D721Med (cell line): ENCODE measurements at places on chromosomes 3 and 15.

GRCh38 chr15:68333775-68334470 is 56.4 kb downstream of the FEM1B start:
- DNase-seq = no peak

DNA sequence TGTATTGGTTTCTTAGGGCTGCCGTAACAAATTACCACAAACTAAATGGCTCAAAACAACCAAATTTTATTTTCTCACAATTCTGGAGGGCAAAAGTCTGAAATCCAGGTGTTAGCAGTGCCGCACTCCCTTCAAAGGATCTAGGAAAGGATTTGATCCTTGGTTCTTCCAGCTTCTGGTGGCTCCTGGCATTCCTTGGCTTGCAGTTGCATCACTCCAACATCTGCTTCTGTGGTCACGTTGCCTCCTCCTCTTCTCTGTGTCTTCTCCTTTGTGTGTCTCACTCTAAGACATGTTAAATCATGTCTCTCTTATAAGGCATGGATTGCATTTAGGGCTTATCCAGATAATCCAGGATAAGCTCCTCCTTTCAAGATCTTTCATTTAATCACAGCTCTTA is 262.2 kb downstream of the MEX3B start:
- DNase-seq = peak; percentile 40

DNA sequence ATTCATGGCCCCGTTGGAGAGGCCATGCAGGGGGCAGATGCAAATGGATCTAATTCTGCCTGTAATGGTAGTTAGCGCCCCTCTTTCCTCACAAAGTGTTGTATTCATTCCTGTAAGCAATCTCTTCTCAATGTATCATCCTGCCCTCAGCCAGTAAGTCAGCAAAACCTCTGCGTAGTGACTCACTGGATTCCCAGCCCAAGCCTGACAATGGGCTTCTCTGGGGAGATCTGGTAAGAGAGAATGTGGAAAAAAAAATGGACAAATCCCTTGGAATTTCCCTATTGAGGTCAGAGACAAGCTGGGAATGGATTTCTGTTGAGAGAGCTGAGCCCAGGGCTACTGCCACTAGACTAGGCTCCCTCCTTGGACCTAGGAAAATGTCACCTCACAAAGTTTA is 25.4 kb downstream of the ADPGK start:
- DNase-seq = no peak

DNA sequence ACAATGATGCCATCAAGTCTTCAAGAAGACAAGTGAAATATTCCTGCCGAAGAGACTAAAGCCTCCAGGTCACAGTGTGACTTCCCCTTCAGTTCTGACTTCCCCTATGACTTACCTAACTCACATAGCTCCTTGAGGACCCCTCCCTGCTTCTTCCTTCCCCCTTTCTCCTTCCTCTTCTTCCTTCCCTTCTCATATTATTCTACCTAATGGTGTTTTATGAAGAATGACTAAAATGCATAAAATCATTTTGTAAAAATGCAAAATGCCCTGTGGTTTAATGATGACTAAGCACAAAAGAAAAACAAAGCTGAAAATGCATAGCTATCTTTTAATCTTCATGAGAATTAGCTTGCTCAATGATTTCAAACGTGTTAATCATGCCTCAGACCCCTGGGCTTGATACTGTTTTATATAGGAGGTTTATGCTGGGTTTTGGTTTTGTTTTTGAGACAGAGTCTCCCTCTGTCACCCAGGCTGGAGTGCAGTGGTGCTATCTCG is 26.1 kb upstream of the TM4SF4 start:
- DNase-seq = no peak

DNA sequence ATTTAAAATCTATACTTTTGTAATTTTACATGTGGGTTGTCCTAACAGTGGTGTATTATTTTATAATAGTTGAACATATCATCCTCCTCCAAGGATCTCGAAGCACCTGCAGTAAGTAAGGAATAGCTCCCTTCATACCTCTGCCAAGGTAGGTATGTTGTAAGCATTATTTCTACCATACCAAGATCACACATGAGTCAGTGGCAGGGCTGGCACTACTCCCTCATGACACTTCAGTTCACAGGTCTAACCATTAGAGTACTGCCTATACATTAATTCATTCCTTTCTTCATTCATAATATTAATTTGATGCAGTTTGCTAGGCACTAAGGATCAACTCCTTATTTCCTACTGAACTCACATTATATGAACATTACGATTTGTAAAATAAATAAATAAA is 11.9 kb upstream of the LEKR1 start:
- DNase-seq = no peak

GRCh38 chr3:115825046-115825445 is 201.7 kb downstream of the GAP43 start:
- no peak for DNase-seq

DNA sequence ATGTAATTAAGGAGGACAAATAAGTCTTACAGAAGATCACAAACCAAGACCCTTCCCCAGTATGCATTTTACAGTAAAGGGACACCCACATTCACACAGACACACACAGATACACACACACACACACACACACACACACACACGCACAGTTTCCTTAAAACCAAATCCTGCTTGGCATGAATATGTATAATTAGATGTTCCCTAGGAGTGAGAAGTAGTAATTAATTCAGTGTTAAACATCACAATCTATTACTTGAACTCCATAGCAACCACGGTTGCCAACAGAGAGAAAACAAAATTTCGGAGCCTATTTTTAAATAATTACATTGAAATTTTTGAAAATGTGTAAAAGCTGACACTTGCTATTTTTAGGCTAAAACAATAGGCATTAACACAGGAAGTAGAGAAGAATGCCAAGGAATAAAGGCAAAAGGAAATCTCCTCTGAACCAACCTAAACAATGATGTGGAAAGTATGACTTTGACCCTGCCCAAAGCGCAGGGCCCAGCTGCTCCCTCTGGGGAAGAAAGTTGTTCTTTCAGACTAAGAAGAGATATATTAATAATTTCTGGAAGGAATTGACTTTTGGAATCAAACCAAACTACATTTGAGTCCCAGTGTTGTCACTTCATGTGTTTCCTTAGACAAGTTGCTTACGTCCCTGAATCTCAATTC is 215.3 kb downstream of the CPNE4 start:
- DNase-seq = no peak

DNA sequence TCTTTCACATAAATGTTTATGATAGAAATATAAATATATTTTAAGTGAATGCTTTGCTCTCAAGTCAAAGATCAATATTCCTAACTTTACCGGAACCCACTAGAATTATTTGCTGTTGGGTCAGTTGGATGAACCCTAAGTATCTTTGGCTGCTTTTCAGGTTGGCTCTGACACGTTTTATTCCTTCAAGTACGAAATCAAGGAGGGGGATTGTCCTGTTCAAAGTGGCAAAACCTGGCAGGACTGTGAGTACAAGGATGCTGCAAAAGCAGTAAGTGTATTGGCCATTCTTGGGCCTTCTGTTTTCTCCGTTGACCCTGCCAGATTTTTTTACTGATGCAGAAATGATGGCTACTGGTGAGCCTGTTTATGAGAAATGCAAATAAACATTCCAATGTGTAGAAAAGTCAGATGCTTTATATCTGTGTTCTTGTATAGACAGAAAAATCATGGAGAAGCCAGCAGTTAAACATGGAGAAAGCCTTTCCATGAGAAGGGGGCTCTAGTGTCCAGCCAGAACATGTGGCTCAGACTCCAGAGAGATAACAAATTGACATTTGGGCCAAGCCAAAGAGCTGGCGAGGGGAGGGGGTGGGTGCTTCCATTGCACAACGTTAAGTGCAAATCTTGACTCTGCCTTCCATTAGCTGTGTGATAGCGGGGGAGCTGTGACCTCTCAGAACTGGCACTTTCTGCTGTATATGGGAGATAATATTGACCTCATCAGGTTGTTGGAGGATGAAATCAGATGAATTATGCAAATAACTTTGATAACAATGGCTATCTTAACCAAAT is 3.0 kb downstream of the KNG1 start:
- DNase-seq = no peak

DNA sequence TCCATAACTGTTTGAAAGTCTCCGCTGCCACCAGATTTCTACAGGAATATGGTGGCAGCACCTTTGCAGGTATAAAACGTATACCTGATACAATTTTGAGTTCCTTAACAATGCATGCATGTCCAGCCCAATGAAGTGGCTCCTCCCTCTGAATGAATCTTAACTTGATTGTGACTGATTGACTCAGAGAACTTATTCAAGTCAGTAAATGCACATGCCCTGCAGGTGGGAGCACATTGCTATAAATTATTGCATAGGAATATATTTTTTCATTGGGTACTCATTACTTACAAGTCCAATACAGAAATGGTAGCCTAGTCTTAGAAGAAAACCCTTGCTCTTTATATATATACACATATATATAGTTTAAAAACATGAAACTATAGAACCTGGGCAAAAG is 259.3 kb downstream of the BBX start:
- no peak for DNase-seq

- DNase-seq = no peak
These were observed 96.7 kb downstream of the SV2B start for GRCh38 chr15:91196768-91197167.

GRCh38 chr3:53163444-53164387 is 2.7 kb downstream of the PRKCD start:
- no peak for DNase-seq
